ENCODE measurements at places on chromosomes 5 and 9. TPM values are rescaled to one million over a fixed set of nuclear protein-coding genes. Genes with fewer than 3 reads are reported as not detected.

GRCh38 chr9:2260417-2261306, 245.5 kb downstream of the SMARCA2 start:
- peak; percentile 54 for DNase-seq

DNA sequence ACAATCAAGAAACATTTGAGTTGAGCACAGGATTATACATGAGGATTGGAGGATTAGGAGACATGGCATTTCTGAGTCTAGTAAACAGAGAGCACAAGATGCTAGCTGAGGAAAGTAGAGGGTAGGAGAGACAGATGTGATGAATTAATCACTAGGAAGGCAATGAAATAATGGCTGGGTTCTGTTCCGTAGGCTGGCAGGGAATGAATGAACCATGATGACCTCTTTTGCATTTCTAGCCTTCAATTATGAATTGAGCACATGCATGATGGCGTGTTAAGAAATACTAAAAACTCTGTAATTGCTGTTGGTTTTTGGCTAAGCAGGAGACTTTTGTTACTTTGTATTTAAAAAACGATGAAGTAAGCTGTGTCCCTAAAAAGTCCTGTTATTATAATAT, 420.0 kb upstream of the TLE4 start:
- DNase-seq: no peak

DNA sequence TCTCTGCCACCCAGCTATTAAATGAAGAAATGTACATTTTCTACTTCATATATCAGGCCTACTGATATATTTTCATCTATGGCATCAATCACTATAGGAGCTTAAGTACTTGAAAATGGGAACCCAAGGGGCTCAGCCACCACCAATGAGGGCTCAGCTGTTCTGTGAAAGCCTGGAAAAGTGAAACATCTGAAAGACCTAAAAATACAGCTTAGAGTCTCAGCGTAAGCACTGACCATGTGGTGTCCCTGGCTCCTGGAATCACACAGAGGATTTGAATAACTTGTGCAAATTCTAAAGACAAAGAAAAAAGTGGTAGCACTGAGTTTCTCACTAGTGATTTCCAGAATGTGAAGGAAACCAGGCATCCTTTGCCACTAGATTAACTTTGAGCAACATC, 64.5 kb downstream of the PTPRD start:
- no peak for DNase-seq

GRCh38 chr5:102922799-102923477, 167.8 kb downstream of the PAM start:
- DNase-seq: peak; percentile 23

Gene SEMA6A
- 34.2 TPM for total RNA-seq

- no peak for DNase-seq
Observed at GRCh38 chr5:150703762-150704161, 2.9 kb upstream of the RBM22 start.

Gene RXRA
- total RNA-seq: 33.4 TPM

Gene FOXD4L5
- 0.11 TPM for total RNA-seq

Gene PHYHD1
- total RNA-seq: 4.6 TPM

- no peak for DNase-seq
Observed at GRCh38 chr9:34093578-34093977, 32.9 kb downstream of the DCAF12 start.

Gene CD72
- 1.8 TPM for total RNA-seq

Gene RGS7BP
- total RNA-seq: 0.07 TPM

GRCh38 chr5:83031381-83031780, 45.8 kb downstream of the TMEM167A start:
- DNase-seq: peak; percentile 21

- no peak for DNase-seq
Observed at GRCh38 chr5:124263680-124264491, 482.6 kb downstream of the ZNF608 start.

Gene GRXCR2
- total RNA-seq: not detected

- no peak for DNase-seq
Observed at GRCh38 chr9:101265261-101265660, 119.5 kb downstream of the BAAT start.

- DNase-seq: no peak
Observed at GRCh38 chr5:45847877-45848276, 151.7 kb upstream of the HCN1 start.

GRCh38 chr5:134911285-134912206, 6.6 kb downstream of the PCBD2 start:
- no peak for DNase-seq

Gene TSSK1B
- 0.20 TPM for total RNA-seq

Gene NFIB
- total RNA-seq: 9.4 TPM

Gene TIMD4
- not detected for total RNA-seq

Gene GMCL2
- not detected for total RNA-seq

- DNase-seq: no peak
Observed at GRCh38 chr9:9326749-9327148, 1286.1 kb downstream of the PTPRD start.

GRCh38 chr9:97803167-97804058, 49.6 kb upstream of the FOXE1 start:
- DNase-seq: peak; percentile 5

Gene PAEP
- 0.39 TPM for total RNA-seq

- no peak for DNase-seq
Observed at GRCh38 chr5:135220394-135221186, 178.4 kb downstream of the MACROH2A1 start.

DNA sequence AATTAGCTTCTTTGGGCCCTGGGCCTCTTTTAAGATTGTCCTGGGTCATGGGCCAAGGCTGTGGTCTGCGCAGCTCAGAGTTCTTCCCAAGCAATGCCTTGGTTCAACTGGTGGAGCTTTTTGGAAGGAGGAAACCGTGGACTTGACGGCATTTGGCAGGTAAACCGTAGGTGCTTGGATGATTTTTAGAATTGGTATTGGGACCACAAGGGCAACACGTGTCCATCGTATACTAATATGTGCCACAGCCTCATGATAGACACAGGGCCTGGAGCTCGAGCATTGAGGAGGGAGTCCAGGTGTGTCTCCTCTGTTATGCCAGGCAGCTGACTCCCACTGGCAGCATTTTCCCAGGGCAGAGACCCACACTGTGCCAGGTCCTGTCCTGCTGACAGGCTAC, 120.9 kb upstream of the PITX1 start:
- DNase-seq: no peak

DNA sequence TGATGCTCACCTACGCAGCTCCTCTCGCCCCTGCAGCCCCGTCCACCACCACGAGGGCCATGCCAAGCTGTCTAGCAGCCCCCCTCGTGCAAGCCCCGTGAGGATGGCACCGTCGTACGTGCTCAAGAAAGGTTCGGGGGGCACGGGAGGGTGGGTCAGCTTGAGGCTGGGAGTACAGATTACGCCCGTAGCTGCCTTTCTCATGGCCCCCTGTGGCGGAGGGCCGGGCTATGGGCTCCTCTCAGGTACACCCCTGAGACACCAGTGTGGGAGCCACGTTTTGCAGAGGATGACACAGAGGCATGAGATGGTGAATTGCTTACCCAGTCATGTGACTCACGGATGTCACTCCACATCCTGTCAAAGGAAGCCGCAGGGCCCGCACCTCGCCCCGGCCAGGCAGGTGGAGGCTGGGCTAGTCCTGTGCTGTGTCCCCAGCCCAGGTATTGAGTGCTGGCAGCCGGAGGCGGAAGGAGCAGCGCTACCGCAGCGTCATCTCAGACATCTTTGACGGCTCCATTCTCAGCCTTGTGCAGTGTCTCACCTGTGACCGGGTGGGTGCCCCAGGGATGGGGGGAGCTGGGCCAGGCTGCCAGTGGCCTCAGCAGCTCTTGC, 33.7 kb downstream of the USP20 start:
- no peak for DNase-seq

GRCh38 chr5:58459146-58460001, 512 bp downstream of the PLK2 start:
- DNase-seq: no peak

DNA sequence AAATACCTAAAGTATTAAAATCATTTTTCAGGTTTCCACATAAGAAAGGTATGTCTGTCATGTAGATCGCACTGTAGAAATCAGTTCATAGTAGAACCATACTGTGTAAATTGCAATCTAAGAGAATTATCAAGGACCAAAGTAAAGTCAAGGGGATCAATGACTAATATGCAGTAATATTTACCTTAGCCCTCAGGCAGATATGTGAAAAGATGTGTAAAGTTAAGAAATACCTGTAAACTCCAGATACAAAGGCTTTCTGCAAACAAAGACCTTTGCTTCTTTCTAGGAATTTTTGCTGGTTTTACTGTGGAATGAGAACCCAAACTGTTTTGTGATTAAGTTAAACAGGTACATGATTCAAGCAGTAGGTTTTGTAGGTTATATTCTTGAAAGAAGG, 11.6 kb downstream of the POLK start:
- DNase-seq: no peak

Gene EIF4EBP3
- 3.6 TPM for total RNA-seq

Gene CCDC192
- total RNA-seq: not detected

Gene NR4A3
- 3.6 TPM for total RNA-seq

GRCh38 chr9:134365791-134366222, 39.6 kb downstream of the RXRA start:
- no peak for DNase-seq

GRCh38 chr5:92567831-92568450, 1013.1 kb downstream of the NR2F1-AS1 start:
- DNase-seq: no peak
